ENCODE measurements at places on chromosomes 5 and 9.

- DNase-seq = peak; percentile 4
These were observed 163.9 kb downstream of the CEMIP2 start for GRCh38 chr9:71604197-71605063.

- DNase-seq = no peak
These were observed 75.8 kb downstream of the AOPEP start for GRCh38 chr9:94802251-94802650.

GRCh38 chr5:41071975-41072374 lies 833 bp upstream of the MROH2B start:
- no peak for DNase-seq

DNA sequence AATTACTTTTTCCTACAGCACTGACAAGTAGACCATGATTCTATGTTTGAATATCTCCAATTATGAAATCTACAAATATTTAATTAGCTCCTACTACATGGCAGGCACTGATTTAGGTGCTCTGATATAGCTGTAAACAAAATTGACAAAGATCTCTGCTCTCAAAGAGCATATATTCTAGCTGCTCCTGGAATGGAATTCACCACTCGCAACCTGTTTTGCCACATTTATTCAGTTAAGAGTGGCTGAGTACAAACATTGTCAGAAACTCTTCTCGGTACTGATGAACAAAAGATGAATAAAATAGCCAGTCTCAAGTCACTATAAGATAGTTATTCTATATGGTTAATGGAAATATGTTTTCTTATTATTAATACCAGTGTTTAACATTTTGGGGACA lies 114.2 kb upstream of the PDE4D start:
- no peak for DNase-seq

DNA sequence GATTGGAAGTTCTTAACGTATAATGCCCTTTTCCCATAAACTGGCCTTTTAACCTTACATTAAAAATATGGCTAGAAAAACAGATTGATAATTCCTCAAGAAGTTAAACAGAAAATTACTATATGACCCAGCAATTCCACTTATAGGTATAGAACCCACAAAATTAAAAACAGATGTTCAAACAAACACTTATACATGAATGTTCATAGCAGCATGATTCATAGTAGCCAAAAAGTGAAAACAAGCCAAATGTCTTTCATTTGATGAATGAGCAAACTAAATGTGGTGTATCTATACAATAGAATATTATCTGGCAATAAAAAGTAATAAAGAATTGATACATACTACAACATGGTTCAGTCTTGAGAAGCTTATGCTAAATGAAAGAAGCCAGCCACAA lies 35.5 kb downstream of the POU5F2 start:
- no peak for DNase-seq

DNA sequence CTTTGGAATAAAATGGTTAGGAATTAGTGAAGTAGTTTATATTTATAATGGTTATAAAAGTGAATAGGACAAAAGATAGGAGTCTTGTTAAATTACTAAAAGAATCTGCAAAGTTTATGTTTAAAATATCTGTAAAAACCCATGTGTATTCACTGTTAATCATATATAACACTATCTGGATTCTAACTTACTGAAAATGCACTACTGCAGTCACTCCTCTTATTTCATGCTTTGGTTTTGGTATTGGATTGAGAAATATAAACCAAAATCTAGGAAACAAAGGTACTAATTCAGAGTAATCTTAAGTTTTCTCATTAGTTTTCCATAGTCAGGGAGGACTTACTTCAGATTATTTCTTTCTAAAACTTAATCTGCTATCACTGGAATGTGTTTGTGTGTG lies 49.5 kb downstream of the ST8SIA4 start:
- DNase-seq = no peak

DNA sequence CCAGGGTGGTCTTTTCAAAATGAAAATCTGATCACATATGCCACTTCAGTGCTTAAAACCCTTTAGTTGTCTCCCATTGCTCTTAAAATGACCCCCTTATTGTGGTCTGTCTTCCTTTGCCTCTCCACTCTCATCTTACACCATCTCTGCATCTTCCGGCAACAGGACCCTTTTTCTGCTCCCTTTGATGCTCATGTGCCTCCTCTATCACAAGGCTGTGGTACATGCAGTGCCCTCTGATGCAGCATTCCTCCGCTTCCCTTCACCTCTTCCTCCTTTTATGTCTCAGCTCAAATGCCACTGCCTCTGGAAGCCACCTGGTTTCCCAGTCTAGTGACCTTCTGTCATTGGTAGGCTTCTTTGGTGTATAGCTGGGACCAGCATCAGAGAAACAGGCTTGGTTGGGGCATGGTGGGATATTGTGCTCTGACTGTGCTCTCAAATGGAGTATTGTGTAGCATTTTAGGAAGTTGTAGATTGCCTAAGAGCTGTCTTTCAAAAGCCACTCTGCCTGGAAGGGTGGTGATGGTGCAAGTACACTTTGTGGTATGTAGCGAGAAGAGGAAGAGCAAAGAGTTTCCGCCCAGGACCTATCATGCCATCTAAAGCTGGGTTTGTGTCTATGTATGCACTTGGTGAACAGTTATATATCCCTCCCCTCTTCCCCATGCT lies 28.1 kb downstream of the ARHGAP26 start:
- DNase-seq = no peak

DNA sequence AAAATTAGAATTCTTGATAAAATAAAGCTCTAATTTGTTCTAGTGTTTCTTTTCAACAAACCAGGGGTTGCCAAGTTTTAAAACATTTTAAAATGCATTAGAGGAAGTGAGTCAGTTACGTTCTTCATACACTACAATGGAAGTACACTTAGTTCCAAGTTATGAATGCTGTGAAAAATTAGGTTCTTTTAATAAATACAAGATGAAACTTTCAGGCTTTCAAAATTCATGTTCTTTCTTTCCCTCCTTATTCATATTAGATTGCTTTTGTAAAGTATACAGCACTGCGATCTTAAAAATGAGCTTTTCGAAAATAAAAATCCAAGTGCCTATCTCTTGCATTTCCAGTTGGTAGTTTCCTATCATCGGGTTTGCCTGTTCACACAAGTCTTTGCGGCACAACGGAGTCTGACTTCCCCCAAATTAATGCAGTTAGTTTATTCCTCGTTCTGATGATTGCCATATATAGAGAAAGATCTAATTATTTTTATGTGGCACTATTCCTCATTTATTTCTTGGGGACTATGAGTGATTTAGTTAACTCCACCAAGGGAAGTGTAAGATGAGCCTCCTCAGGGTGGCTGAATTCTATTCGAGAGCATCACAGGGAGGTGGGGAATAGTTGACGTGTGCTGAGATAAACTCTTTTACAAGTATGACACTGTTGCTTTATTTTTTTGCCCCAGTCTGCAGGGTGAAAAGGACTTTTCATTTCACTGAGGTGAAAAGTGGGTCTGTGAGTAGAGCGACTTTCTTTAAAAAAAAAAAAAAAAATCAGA lies 238.2 kb downstream of the CD180 start:
- DNase-seq = no peak

DNA sequence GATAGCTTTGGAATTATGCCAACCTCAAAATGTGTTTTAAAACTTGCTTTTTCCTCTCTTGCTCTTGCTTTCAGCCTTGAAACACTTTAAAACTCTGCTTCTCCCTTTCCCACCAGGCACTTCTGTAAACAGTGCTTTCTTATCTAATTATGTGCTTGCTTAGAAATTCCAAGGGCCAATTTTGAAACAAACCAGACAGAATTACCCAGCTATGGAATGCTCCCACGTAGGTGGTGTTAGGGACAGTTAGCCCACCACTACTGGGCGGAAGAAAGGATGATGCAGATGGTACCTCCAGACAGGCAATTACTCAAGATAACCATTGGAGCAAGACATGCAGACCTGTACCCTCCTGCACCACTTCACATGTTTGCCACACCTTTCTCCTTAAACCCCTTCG lies 523.0 kb upstream of the PTPRD start:
- DNase-seq = no peak

DNA sequence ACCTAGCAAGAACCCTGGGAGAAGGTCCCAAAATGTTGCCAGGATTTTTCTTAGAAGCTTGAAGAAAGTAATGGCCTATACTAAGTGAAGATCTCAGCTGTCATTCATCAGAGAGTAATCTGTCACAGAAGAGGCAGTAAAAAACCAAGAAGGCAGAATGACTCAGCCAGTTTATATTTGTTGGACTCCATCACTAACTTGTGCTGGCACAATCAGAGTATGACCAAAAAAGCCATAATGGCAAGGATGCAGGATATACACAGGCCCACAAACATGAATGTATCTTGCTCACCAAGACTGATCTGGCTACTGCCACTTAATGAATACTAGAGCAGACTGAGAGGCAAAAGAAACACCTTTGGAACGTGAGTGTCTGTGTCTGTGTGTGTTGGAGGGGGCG lies 104.0 kb upstream of the POU5F2 start:
- no peak for DNase-seq

GRCh38 chr9:71758785-71759184 lies 9.5 kb downstream of the CEMIP2 start:
- DNase-seq = no peak

GRCh38 chr5:43798740-43799139 lies 195.8 kb downstream of the NNT start:
- no peak for DNase-seq

GRCh38 chr5:143409926-143410325 lies 6.4 kb upstream of the NR3C1 start:
- no peak for DNase-seq

DNA sequence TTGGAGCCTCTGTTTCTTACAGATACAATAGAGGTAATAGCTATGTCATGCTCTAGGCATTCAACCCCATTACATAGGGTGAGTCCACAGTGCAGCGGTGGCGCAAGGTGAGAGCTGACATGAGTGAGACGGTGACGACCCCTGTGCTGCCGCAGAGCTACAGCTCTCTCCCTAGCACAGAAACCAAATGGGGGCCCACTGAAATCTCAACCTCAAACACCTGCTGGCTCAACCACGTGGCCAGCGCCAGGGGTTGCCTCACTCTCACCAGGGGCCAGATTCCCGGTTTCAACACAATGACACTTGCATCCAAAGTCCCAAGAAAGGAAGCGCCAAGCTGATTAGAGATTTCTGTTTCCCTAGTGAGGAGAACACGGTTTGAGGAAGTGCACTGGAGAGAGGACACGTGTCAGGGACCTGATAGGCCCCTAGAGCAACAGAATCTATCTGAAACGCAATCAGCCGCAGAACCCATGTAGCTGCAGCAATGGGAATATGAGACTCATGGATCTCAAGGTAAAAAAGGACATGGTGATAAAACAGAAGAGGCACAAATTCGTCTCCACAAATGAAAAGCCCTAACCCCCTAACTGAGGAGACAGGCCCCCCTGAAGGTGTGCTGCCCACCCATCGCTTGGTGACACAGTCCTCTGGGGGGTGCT lies 114.3 kb downstream of the CRB2 start:
- DNase-seq = no peak

- DNase-seq = no peak
These were observed 88.8 kb downstream of the TLE4 start for GRCh38 chr9:79660615-79661014.

DNA sequence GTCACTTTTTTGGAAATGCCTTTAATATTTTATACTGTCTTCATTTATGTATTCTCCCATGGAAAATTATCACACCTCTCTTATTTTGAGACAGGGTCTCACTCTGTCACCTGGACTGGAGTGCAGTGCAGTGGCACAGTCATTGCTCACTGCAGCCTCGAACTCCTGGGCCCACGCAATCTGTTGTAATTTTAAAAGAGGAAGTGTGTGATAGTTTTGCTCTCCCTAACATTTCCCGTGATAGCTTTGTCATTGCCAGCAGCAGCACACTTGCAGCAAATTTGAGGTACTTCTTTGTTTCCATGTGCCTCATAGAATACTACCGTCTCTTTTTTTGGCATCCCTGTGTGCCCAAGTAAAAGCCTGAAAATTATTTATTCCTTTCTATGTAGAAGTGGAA lies 103.5 kb downstream of the RNF180 start:
- no peak for DNase-seq

GRCh38 chr9:114258866-114259797 lies 63.8 kb upstream of the ORM1 start:
- DNase-seq = no peak

DNA sequence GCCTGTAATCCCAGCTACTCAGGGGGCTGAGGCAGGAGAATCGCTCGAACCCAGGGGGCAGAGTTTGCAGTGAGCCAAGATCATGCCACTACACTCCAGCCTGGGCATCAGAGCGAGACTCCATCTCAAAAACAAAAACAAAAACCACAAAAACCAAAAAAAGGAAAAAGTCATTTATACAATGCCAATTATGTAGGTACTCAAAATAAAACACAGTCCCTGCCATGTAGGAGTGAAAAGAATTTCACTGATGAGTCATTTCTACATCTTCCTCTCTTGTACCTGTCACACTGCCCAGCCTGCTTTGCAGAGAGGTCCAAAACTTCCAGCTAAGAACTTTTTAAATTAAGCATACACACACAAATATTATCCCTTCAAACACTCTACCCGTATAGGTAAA lies 215.8 kb downstream of the EPB41L4A start:
- DNase-seq = no peak

DNA sequence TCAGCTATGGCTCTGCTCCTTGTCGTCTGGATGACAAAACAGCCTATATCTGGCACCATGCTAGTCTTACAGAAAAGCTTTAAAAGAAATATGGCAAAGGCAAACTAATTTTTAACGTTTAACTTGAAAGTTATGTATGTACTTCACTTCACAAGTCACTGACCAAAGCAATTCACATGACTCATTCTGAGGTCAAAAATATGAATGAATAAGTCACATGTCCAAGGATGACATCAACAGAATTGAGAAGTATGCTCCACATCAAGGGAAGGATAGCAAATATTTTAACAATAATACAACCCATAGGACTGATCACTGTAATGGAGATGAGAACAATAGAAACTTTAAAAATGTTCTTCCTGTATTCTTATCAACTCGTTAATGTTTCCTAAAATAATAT lies 1072.6 kb upstream of the NUDT12 start:
- DNase-seq = no peak

GRCh38 chr9:125387861-125388524 lies 126.4 kb downstream of the GAPVD1 start:
- no peak for DNase-seq

DNA sequence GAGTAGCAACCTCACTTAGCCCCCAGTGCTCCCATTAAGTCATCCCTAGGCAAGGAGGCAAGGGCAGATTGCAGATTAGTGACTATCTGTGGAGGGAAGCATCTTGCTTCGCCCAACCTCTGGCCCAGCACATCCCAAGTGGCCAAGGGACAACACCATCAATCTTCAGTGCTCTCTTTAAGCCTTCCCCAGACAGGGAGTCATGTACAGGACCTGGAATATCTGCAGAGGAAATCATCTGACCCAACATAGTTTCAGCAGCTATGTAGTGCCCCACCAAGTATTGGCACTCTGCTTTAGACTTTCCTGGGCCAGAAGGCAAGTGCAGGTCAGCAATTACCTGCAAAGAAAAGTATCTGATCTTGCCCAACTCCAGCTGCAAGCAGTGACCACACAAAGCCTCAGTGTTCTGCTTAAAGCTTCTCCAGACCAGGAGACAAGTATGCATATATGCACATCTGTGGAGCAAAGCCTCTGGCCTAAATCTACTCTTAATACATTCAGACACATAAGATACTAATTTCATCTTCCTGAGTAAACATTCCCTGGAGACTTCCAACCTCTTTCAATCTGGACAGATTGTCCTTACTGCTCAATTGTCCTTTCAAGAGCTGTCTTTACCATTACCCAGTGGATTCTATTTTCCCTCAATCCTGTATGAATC lies 224.8 kb upstream of the VLDLR start:
- DNase-seq = no peak

- DNase-seq = no peak
These were observed 75.6 kb downstream of the VCAN start for GRCh38 chr5:83547161-83547560.

All from activated naive CD4-positive, alpha-beta T cell (primary cell).